ENCODE measurements at places on chromosomes 1 and 21.
A peak's percentile ranks its signal among the peaks of the same experiment; 100 is the strongest.

- DNase-seq = no peak
These were observed 199.8 kb downstream of the SEC16B start for GRCh38 chr1:177770096-177770495.

GRCh38 chr1:143611159-143611558 is 360.6 kb downstream of the FAM72C start:
- no peak for DNase-seq

GRCh38 chr21:31597683-31598082 is 61.8 kb upstream of the SOD1 start:
- DNase-seq = no peak

DNA sequence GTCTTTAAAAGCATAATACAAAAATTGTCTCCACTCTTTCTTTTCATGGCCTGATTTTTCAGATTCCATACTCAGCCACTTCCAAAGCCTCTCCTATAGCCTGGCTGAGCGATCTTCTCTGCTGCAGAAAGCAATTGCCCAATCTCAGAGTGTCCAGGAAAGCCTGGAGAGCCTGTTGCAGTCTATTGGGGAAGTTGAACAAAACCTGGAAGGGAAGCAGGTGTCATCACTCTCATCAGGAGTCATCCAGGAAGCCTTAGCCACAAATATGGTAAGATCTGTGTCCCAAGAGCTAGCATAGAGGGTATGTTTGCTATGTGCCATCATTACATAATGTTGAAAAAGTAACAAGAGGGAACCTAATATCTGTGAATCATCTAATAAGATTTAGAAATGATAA is 130.7 kb upstream of the BMP8A start:
- DNase-seq = no peak

DNA sequence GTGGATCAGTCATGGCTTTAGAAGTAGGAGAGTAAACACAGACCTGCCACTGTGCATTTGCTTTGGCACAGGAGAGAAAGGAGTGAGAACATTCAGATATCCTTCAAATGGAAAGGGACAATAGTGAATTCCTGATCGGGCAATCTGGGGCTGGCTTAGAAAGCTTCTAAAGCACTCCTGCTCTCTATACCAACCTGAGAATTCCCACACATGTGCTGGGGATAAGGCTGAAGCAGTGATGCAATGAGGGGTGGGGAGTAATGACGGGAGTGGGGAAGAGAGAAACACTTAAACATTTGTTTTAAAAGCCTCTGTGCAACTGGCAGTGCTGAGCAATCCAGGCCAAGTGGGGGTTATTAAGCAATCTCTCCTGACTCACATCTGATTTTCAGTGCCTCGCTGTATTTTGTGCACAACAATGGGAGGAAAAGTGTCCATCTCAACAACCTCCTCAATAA is 108.8 kb downstream of the KIAA0319L start:
- DNase-seq = no peak

GRCh38 chr1:53410100-53410541 is 49.1 kb upstream of the DMRTB1 start:
- no peak for DNase-seq

- DNase-seq = no peak
These were observed 45.5 kb downstream of the PRDM15 start for GRCh38 chr21:41833497-41834115.

DNA sequence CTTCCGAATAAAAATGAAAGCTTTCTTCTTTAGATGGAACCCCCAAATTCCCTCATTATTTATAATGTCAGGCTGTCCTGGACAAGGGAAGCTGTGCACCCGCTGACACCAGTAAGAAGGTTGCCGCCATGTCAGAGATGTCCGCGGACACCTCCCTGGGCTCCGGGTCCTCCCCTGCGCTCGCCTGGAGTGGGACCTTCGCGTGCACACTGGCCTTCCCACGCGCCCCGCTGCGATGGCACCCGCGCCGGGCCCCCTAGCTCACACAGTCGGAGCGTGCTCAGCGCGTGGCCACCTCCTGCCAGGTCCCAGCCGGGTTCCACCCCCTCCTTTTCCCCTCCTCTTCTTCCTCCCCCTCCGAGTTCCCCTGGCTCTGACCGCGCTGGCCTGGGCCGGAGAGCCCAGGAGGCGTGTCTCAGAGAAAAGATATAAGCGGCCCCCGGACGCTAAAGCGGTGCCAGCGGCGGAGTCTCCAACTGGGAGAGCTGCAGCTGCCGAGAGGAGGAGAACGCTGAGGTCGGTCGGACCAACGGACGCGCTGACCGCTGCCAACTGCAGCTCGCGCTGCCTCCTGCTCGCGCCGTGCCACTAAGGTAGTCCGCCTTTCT is at the start of gene G0S2:
Gene G0S2, plus strand, starts transcription at position 456 of the 608 bp plus-strand sequence. CDS start 273 bp downstream, outside the sequence.
- no peak for DNase-seq

DNA sequence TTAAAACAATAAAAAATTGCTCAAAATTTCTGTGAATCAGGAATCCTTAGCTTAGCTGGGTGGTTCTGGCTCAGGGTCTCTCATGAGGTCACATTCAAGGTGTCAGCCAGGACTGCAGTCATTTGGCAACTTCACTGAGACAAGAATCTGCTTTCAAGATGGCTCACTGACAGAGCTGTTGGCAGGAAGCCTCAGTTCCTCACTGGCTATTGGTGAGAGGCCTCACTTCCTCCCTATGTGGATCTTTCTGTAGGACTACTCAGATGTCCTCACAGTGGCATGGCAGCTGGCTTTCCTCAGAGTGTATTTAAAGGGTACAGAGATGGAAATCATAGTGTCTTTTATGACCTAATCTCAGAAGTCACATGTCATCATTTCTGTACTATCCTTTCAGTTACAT is 785.7 kb downstream of the ADGRL2 start:
- DNase-seq = no peak

DNA sequence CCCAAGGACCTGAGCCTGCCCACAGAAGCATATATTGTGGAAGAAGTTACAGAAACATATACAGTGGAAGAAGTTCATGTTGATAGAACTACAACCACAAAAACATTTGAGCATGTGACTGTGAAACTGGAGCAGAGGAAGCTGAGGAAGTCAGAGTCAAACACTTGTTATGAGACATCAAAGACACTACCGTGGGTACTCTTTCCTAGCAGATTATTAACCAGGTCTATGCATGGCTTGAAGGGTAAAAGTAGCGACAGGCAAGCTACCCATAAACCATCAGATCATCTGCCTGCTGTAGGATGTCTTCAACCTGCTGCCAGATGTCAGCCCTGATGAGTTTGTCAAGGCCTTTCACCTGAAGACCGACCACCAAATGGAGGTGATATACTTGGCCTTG is 35.8 kb downstream of the IVNS1ABP start:
- peak; percentile 69 for DNase-seq

GRCh38 chr1:5758000-5758858 is 234.0 kb downstream of the NPHP4 start:
- no peak for DNase-seq

DNA sequence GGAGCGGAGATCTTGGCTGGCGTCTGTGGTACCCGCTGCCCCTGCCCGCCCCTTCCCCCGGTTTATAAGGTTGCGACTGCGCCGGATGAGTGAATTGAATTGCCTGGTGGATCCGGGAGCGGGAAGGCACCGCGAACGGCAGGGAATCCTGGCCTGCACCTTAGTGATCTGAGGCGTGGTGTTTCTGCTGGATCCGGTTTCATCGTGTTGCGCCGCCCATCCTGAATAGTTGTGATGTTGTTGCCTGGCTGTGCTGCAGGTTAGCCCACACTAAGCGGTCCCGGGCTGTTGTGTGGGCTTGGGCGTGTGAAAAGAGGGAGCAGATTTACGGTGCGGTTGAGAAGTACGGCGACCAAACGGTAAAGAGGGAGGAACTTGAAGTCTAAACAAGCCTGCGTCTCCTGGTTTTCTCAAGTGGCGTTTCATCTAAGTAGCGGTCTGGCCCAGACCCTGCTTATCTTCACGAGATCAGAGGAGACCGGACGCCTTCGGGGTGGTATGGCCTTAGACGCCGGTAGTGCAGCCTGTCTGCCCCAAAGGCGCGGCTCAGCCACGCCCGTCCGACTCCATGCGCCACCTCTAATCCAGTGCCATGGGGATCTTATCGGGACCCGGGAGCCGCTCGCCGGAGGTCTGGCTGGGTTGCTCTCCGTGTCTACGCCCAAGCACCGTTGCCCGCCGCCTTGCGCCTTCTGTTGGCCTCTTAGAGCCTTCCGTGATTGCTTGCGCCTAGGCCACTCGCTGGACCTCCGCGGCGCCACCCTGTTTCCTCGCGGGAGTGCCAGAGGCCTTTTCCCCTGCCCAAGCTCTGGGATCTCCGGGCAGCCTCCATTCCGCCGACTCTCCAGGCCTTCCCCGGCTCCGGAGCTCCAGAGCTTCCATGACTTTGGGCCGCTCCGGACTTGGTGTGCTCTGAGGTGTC is 87.5 kb upstream of the RHOU start:
- DNase-seq = no peak

- DNase-seq = no peak
These were observed 4.4 kb downstream of the CCN1 start for GRCh38 chr1:85584923-85585322.

GRCh38 chr1:63885899-63886298 is 112.1 kb downstream of the ROR1 start:
- DNase-seq = no peak

GRCh38 chr1:190444464-190444863 is 33.2 kb downstream of the BRINP3 start:
- DNase-seq = no peak

DNA sequence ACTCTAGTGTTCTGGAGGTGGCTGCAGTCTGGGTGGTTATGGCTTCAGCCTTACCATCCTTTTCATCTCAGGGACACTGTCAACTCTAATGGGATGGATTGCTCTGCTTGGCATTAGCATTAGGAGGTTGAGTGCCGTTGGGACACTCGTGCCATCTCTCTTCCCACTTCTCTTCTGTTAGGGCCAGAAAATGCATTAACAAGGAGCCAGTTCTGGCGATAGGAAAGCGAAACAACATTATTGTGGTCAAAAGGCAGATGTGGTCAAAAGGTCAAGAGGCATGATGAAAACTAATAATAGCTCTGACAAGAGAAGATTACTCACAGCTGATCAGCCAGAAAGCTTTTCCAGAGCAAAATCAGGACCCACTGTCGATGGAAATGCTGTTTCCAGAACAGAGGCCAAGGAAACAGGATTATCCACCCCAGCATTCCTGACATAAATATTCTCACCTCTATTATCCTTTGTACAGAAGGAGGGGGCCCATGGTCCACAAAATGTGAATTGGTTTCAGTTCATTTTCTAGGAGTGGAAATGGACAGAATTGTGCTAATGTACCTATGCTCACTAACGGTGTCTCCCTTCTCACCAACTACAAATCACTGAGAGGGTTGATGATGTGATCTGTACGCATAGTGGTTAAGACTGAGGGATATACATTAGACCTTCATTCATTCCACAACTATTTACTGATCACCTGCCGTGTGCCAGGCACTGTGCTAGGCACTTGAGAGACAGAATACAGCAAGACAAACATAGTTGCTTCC is 72.0 kb downstream of the ST6GALNAC5 start:
- DNase-seq = no peak

DNA sequence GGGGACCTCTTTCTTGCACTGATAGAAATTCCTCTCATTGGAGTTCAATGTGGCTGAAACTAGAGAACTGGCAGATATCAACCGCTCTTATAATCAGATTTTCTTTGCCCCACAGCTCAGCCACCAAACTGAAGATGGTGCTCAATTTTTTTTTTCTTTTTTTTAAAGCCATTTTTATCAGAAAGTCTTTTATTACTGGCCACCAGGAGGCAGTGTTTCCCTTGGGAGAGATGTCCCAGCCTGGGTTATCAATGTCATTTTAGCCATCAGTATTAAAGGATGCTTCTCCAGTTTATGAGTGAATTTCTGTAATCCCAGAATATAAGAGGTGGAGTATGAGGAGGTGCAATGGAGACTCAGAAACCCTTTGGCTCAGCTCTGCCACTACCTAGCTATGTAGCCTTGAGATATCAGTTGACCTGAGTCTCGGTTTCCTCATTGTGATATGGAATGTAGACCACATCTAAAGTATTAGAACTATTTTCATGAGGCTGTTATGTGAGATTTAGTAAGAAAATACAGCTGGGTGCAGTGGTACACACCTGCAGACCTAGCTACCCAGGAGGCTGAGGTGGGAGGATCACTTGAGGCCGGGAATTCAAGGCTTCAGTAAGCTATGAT is 27.6 kb downstream of the CD244 start:
- DNase-seq = peak; percentile 20

GRCh38 chr21:24737296-24737850 is 869.9 kb downstream of the MRPL39 start:
- DNase-seq = no peak

DNA sequence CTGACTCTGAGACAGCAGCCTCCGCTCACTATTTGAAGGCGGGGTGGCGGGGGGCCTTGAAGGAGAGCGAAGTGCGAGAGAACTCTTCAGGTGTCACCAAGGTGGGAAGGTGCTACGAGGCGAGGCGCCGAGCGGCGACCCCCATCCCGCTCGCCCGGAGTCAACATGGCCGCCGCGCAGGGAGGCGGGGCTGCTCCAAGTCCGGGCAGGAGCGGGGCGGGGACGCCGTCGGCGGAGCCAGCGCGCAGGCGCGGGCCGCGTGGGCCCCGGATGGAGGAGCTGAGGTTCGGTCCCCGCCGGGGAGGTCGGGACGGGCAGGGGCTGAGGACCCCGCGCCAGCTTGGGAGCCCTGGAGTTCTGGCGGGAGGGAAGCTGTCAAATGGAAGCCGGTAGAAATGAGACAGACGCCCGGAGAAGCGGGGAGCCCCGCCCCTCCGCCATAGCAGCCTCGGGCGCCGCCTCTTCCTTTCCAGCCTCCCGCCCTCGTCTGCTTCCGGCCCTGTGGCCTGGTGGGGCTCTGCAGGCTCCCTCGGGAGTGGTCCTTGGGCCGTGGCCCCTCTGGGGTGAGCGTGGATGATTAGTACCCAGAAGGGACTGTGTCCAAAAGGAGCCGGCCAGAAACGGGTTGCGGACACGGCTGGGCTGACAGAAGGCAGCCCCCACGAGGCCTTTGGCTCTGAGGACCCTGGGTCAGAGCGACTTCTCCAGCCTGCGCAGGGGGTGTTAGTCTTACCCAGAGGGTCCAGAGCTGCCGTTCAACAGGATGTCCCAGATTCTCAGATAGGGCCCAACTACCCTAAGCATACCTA is at the start of gene PIGV:
Gene PIGV, plus strand, starts transcription at position 245 of the 809 bp plus-strand sequence. CDS start 2,866 bp downstream, outside the sequence.
- peak; percentile 89 for DNase-seq

DNA sequence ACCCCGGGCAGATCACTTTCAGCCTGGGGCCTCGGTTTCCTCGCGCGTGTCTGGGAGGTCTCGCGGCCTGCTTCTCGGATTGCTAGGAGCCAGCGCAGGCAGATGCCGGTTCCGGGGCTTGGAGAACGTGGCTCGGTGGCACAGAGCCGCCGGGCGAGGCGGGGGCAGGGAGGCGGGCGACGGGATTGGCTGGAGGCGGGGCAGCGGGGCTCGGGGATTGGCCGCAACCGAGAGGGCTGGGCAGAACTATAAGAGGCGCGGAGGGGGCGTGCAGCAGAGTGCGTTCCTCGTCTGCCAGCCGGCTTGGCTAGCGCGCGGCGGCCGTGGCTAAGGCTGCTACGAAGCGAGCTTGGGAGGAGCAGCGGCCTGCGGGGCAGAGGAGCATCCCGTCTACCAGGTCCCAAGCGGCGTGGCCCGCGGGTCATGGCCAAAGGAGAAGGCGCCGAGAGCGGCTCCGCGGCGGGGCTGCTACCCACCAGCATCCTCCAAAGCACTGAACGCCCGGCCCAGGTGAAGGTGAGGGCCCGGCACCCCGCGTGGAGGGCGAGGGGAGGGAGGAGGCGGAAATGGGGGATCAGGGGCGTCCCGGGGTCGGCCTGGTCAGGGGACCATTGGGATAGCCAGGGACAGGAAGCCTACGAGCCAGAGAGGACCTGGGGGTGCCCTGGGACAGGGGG is at the start of gene MFSD2A:
Gene MFSD2A, plus strand, starts transcription at position 276 of the 677 bp plus-strand sequence. Its CDS starts 148 bp downstream, at position 424.
- DNase-seq = peak; percentile 91

Measured in CD4-positive, CD25-positive, alpha-beta regulatory T cell (primary cell).